ENCODE measurements at places on chromosomes 4 and X.

GRCh38 chrX:12701628-12702027 lies 89.6 kb upstream of the PRPS2 start:
- DNase-seq, result peak; percentile 9

- no peak for DNase-seq
These were observed 105.3 kb upstream of the CBR4 start for GRCh38 chr4:169115144-169115896.

DNA sequence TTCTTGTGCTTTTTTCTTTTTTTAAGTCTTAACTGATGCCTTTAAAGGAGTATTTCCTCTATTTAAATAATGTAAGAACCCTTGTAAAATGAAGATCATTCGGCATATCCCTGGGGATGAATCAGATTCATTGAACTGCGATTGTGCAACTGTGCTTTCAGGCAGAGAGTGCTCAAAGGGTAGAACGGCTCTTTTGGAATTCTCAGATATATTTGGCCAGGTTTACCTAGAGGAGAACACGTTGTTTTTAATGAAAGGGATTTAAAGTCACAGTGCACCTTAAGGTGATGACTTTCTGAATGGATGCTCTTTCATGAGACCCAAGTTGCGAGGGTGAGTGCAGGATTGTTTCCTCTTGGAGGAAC lies 51.6 kb upstream of the ELOVL6 start:
- no peak for DNase-seq

- DNase-seq, result no peak
These were observed 72.6 kb downstream of the ANAPC4 start for GRCh38 chr4:25449688-25450087.

DNA sequence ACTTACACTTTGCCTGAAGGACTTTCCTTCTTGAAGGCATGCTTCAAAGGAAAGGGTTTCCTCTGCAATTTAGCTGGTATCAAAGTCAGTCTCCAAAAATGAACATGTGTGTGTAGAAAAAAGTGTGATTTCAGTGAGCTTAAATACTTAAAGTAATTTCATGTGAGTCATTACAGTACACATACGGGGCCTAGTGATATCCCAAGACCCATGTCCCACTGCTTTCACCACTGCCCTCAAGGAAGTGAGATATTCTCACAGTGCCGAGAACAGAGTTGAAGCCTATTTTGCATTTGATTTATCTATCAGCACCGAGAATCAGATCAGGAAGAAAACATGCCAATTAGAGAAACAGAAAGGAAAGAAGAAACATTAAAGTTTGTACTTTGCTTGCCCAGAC lies 61.0 kb downstream of the CHST7 start:
- no peak for DNase-seq

DNA sequence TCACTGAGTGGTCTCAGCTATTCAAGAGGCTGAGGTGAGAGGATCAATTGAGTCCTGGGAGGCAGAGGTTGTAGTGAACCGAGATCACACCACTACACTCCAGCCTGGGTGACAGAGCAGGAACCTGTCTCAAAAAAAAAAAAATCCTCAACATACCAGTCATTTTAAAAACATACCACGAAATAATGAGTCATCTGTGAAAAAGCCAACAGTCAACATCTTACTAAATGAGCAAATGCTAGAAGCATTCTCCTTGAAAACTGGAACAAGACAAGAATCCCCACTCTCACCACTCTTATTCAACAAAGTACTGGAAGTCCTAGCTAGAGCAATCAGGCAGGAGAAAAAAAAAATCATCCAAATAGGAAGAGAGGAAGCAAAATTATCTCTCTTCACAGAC lies 104.0 kb upstream of the ARHGEF9 start:
- no peak for DNase-seq

DNA sequence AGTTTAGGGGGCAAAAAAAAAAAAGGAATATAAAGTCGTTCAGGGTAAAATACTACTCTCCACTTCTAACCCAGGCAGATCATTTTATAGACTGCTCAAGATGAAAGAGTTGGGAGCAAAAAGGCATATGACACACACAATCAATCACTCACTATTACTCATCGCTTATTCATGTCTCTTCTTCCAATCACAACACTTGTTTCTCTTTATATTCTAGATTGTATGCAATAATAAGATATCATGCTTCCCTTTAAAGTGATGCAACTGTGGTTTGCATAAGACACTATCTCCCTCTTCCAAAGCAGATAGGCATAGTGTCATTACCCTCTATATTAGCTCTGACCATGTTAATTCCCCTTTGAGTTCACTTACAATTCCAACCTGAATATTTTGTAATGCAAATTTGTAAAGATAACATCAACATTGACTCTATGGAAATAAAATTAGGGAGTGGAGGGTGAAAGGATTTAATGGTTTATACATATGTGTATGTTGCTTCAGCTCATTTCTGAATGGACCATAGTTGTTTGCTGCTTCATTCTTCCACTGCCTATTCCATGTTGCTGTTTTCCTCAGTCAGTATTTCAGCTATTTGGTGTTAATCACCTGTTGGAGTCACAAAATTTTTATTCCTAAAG lies 154.9 kb upstream of the EPHA5 start:
- DNase-seq, result no peak

DNA sequence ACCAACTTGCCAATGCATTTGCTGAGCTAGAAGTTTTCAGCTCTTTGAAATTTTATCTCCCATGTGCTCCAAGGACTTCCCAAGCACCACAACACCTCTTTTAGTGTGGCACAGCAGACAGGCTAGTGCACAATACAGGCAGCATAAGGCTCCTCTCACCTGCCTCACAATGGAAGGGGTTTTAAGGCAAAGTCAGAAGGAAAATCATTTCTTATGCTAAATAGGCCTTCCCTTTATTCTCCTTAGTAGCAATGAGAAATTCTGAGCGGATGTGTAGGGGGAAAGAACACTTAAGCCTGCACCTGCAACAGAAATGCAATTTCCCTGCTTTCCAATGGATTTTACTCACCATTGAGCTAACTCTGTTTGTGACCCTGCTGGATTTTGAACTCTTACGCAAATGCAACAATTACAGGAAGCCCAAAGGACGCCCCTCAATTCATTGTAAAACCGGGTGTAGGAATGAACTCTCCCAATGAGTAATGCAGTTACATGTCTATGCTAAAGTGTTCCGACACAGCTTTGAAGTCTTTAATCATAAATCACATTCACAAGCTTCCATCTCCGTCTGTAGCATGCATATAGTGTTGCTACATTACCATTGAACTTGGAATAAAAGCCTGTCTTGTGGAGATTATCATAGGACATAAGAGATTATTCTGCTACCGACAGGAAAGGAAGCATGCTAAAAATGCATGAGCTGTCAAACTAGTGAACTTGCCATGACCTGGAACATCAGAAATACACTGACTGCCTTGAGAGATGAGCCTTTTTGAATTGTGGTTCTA lies 1084.9 kb downstream of the RPA4 start:
- peak; percentile 48 for DNase-seq

DNA sequence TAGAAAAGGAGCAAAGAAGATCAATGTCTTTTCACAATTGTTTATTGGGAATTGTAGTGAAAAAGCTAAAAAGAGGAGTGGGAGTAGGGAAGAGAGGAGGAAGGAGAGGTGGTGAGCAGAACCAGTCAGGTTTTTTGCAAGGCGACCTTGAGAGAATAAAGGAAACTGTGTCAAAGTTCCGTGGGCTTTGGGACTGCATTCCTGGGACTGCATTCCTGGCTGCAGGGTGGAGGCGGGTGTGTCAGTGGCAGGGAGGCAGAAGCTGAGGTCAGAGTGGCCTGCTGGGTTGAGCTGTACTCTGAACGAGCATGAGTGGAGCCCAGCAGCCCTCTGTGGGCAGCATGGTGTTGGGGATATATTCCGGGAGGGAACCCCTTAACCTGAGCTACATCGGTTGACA lies 66.8 kb upstream of the UCP1 start:
- no peak for DNase-seq

DNA sequence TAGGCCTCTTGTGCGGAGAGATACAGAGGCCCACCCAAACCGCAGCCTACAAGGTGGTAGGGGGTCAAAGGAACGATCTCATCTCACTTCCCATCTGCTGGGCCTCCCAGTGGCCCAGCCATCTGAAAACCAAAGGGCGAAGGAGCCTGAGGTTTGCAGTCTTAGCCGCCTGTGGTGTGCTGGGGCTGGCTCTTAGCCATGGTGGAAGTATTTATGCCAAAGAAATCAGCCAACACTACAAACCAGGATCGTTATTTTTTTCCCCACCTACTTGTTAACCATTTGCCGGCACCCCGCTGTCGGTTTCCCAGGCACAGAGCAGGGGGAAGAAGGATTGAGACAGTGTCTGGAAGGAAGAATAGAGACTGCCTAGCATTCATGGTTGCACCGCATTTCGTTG lies 30.9 kb upstream of the CDKL5 start:
- DNase-seq, result no peak

DNA sequence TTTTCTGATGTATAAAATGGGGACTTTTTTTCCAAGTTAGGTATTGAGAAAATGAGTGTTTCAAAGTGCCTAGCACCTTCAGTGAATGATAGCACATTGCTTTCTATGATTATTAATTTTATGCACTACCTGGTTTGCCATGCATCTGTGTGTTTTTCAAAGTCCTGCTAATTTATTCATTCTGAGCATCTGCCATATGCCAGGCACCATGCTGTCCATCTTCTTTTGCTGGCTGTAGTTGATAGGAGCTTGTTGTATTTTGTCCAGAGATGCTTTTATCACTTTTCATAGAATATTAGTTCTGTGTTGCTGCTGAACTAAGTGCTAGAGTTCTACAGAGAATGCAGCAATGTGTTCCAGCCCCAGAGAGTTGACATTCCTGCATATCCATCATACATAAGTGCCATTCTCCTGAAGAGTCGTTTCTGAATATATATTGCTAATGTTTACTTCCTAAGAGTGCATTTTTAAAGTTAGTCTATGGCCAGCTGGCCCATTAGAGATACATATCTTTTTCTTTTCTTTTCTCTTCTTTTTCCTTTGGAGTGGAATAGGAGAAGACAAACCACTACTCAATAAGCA lies 49.0 kb upstream of the CLNK start:
- no peak for DNase-seq

Data from iPS DF 19.7 (cell line).